ENCODE measurements at places on chromosomes 5 and 9. TPM values are rescaled to one million over a fixed set of nuclear protein-coding genes. Genes with fewer than 3 reads are reported as not detected.

DNA sequence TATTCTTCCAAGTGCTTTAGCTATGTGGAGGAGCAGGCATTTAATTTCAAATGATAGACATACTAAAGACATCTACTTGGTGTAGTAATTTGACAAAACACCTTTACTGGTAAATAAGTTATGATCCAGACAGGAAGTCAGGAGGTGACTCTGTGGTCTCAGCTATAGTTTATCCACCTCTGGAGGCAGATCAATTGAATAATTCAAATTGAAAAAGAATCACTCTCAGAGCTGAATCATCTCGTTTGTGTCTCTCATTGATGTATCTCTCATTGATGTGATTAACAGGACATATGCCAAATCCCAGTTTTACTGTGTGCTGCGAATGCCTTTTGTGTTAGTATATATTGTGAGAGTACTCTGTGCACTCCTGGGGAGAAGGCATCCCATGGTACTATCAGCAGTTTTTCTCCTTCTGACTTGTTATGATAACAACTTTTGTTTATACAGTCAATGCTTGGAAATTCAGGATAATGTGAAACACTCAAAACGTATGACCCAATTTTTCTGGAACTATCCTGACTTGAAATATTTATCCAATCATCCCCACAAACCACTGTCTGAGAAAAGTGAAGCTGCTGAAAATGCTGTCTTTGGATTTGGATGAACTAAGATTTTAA, 48.5 kb upstream of the DAB2 start:
- H3K36me3 ChIP-seq: no peaks in the 10 kb centered on the region
- peaks cover 88% of the 10 kb centered on the region for H3K4me1 ChIP-seq
- H3K27ac ChIP-seq: peak overlapping the region; percentile 69
- no peak overlapping the region for H3K4me3 ChIP-seq

ZNF300 gene
- total RNA-seq: 3.6 TPM

DNA sequence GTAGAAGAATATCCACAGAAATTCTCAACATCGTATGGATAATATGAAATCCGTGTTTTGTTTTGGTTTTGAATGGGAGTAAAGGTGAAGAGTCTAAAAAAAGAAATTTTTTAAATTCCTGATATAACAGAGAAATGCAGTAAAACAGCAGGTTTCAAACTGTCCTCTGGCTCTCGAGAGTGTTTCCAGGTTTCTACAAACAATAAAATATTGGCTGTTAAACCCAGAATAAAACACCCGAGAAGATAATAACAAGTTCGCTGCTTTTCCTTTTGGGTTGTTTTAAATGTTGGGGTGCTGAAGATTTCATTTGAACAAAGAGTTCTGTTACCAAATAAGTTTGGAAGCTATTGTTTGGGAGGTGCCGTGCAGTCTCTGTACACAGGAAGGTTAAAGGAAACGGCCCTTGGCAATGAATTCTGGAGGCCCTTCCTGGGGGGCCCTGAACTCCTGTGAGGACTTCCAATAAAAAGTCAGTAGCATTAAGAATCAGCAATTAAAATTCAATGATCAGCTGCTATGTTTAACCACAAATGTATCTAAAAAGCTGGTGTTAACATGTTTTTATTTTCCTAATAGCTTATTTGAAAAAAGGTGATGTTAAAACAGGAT, 215.8 kb downstream of the TSSK1B start:
- H3K4me3 ChIP-seq: no peak overlapping the region
- 0 out of 2 replicates have a peak, but pooled peaks cover 6% of the 10 kb centered on the region for H3K4me1 ChIP-seq
- DNase-seq: no peak
- H3K27ac ChIP-seq: no peak overlapping the region
- H3K27me3 ChIP-seq: no peaks in the 10 kb centered on the region
- no peaks in the 10 kb centered on the region for H3K36me3 ChIP-seq

- H3K27me3 ChIP-seq: peaks cover 30% of the 10 kb centered on the region
- no peak overlapping the region for H3K27ac ChIP-seq
- no peaks in the 10 kb centered on the region for H3K36me3 ChIP-seq
- H3K4me1 ChIP-seq: peaks cover 14% of the 10 kb centered on the region
- no peak for DNase-seq
Observed at GRCh38 chr5:150851039-150851438, 4.7 kb downstream of the IRGM start.

GRCh38 chr5:83102364-83102980, 25.1 kb downstream of the XRCC4 start:
- H3K27me3 ChIP-seq: no peaks in the 10 kb centered on the region
- no peak overlapping the region for H3K4me3 ChIP-seq
- H3K36me3 ChIP-seq: no peaks in the 10 kb centered on the region
- DNase-seq: no peak
- H3K27ac ChIP-seq: no peak overlapping the region

- H3K27me3 ChIP-seq: no peaks in the 10 kb centered on the region
- peaks cover 19% of the 10 kb centered on the region for H3K4me1 ChIP-seq
- peak overlapping the region; percentile 94 for H3K4me3 ChIP-seq
- peak; percentile 77 for DNase-seq
Observed at GRCh38 chr9:133990366-133991213, 1.5 kb downstream of the VAV2 start.

C9orf152 gene
- not detected for total RNA-seq

PCDHA13 gene
- total RNA-seq: not detected

DNA sequence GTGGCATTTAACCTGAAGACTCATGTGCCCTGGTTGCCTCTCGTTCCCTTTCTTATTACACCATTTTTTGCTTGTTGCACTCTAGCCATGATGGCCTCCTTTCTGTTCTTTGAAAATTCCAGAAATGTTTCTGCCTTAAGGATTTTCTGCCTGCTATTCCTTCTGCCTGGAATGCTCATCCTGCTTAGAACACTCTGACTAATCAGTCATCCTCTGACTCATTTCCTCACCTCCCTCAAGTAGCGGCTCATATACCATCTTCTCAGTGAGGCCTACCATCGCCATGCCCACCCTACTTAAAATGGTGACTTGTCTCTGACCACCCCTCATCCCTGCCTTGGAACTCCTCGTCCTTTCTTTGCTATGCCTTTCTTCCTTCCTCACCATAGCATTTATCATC, 68.8 kb downstream of the KIF4B start:
- peaks cover 6% of the 10 kb centered on the region for H3K36me3 ChIP-seq
- peak overlapping the region; percentile 80 for H3K27ac ChIP-seq
- H3K27me3 ChIP-seq: no peaks in the 10 kb centered on the region
- peak; percentile 68 for DNase-seq
- no peak overlapping the region for H3K4me3 ChIP-seq

GFRA3 gene
- not detected for total RNA-seq

LHX3 gene
- not detected for total RNA-seq

GRCh38 chr9:89038382-89039103, 47.3 kb downstream of the S1PR3 start:
- DNase-seq: peak; percentile 90
- H3K27me3 ChIP-seq: peaks cover 6% of the 10 kb centered on the region
- 0 out of 2 replicates have a peak, but pooled peaks cover 6% of the 10 kb centered on the region for H3K4me1 ChIP-seq
- peak overlapping the region; percentile 62 for H3K27ac ChIP-seq

DNA sequence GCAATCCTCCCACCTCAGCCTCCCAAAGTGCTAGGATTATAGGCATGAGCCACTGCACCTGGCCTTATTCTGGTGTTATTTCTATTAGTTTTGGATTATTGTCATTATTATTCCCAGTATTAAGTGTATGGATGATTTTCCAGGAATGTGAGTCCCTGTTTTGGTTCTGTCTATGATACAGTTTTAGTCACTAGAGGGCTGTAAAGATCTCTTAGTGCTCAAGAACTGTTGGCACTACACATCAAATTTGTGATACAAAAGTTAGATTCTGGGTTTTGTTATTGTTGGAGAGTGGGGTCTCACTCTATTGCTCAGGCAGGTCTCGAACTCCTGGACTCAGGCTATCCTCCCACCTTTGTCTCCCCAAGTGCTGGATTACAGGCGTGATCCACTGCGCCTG, 12.1 kb downstream of the CCL28 start:
- H3K27ac ChIP-seq: no peak overlapping the region
- peaks cover 33% of the 10 kb centered on the region for H3K27me3 ChIP-seq
- no peaks in the 10 kb centered on the region for H3K36me3 ChIP-seq
- H3K4me1 ChIP-seq: peaks cover 7% of the 10 kb centered on the region

DNA sequence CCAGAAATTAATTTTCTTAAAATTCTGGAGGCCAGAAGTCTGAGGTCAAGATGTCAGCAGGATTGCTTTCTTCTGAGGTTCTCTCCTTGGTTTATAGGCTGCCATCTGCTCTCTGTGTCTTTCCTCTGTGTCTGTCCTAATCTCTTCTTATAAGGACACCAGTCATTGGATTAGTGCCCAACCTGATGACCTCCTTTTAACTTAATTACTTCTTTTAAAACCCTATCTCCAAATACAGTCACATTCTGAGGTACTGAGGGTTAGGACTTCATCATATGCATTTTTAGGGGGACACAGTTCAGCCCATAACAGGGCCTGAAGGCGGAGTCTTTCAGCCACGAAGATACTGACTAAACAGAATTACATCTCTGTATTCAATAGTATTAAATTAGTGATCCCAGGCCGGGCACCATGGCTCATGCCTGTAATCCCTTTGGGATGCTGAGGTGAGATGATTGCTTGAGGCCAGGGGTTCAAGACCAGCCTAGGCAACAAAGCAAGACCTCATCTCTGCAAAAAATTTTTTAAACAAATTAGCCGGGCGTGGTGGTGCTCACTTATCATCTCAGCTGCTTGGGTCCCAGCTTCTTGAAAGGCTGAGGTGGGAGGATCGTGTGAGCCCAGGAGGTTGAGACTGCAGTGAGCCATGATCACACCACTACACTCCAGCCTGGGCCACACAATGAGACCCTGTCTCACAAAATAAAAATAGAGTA, 5.9 kb upstream of the RPS6 start:
- peaks cover 34% of the 10 kb centered on the region for H3K4me1 ChIP-seq
- H3K36me3 ChIP-seq: peaks cover 9% of the 10 kb centered on the region
- H3K4me3 ChIP-seq: 0 out of 2 replicates have a peak overlapping the region, but pooled peaks have one; percentile 1
- H3K27ac ChIP-seq: no peak overlapping the region
- H3K27me3 ChIP-seq: peaks cover 1% of the 10 kb centered on the region

- H3K4me3 ChIP-seq: peak within 1 kb of the TSS; percentile 97
- peaks cover 12% of the 10 kb centered on the region for H3K27me3 ChIP-seq
- peaks cover 15% of the 10 kb centered on the region for H3K36me3 ChIP-seq
- peak within 1 kb of the TSS; percentile 90 for H3K27ac ChIP-seq
- peak; percentile 26 for DNase-seq
Observed at GRCh38 chr5:442335-443238, at the start of gene EXOC3. Gene EXOC3 (plus strand): TSS chr5:443176. CDS start chr5:446206, 3,030 bp downstream.

DNA sequence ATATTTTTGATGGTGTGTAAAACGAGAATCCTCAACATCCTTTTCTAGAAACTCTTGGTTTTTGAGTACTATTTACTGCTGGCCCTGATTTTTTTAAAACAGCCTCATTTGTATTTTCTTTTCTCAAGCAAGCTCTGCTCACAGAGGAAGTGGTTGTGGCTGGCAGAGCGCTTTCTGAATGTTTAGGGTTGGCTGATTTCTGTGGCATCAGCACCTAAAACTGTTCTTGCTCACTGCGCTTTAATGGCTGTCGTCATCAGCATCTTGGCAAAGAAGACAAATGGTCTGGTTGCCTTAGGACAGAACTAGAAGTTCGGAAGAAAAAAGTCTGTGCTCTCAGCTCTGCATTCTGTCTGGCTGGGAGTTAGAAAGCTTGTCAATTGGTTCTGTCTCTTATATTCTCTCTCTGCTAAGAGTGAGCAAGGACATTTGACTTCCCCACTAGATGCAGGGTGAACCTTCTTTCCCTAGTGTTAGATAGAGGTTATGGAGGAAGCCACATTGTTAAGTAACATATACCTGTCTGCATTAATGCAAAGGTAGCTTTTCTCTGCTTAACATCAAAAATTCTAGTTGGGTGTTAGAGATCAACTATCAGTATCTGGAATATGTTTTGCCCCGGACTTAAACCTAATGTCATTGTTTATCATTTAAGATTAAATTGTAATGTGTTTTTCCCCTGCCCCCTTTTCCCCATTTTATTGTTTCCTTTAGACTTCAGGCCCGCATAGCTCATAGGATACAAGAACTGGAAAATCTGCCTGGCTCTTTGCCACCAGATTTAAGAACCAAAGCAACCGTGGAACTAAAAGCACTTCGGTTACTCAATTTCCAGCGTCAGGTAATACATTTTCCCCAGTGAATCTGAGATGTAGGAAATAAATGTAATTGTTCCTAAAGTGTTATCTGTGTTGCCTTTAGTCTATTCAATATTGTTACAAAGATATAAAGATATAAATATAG, 39.0 kb downstream of the SMARCA2 start:
- no peaks in the 10 kb centered on the region for H3K27me3 ChIP-seq
- peak; percentile 85 for DNase-seq
- peak overlapping the region; percentile 60 for H3K4me3 ChIP-seq
- H3K4me1 ChIP-seq: peaks cover 86% of the 10 kb centered on the region
- H3K36me3 ChIP-seq: peaks cover 13% of the 10 kb centered on the region

DNA sequence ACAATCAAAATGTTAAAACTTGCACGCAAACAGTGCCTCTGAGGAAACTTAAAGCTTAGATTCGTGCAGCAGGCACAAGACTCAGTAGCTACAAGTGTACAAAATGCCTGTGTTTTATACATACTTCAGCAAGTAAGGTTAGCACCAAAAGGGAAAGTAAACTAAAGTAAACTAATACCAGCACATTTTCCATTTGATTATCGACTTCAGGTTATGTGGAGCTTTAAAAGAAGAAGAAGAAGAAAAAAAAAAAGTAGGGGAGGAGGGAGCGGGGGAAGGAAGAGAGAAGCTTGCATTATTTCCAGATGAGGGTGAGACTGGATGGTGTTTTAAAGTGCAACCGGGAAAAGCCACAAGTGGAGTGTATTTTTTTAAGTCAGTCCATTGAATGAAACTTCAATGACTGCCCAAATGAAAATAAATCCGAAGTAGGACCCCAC, 596 bp upstream of the ADAMTS6 start:
- H3K27ac ChIP-seq: no peak overlapping the region
- peaks cover 7% of the 10 kb centered on the region for H3K4me1 ChIP-seq
- H3K4me3 ChIP-seq: no peak overlapping the region

DNA sequence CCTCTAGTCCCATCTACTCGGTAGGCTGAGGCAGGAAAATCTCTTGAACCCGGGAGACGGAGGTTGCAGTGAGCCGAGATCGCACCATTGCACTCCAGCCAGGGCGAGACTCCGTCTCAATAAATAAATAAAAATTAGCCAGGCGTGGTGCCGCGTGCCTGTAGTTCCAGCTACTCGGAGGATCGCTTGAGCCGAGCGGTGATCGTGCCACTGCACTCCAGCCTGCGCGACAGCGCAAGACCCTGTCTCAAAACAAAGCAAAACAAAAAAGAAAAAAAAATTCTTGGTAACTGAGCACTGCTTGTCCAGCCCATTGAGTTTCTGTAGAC, 710 bp upstream of the WDR55 start:
- peak overlapping the region; percentile 99 for H3K27ac ChIP-seq
- no peak for DNase-seq
- no peaks in the 10 kb centered on the region for H3K27me3 ChIP-seq
- peaks cover 30% of the 10 kb centered on the region for H3K4me1 ChIP-seq
- H3K36me3 ChIP-seq: peaks cover 69% of the 10 kb centered on the region

DNA sequence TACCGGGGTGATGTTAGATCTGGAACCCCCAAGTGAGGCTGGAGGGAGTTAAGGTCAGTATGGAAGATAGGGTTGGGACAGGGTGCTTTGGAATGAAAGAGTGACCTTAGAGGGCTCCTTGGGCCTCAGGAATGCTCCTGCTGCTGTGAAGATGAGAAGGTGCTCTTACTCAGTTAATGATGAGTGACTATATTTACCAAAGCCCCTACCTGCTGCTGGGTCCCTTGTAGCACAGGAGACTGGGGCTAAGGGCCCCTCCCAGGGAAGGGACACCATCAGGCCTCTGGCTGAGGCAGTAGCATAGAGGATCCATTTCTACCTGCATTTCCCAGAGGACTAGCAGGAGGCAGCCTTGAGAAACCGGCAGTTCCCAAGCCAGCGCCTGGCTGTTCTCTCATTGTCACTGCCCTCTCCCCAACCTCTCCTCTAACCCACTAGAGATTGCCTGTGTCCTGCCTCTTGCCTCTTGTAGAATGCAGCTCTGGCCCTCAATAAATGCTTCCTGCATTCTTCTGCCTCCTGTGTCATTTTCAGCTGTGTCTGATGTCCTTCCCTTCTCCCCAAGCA, 2.3 kb upstream of the MYOZ3 start:
- H3K36me3 ChIP-seq: no peaks in the 10 kb centered on the region
- peaks cover 6% of the 10 kb centered on the region for H3K27me3 ChIP-seq
- H3K4me3 ChIP-seq: no peak overlapping the region
- H3K27ac ChIP-seq: no peak overlapping the region
- H3K4me1 ChIP-seq: peaks cover 16% of the 10 kb centered on the region

HMMR gene
- total RNA-seq: 33.3 TPM
